ENCODE measurements at places on chromosomes 2 and 18.

DNA sequence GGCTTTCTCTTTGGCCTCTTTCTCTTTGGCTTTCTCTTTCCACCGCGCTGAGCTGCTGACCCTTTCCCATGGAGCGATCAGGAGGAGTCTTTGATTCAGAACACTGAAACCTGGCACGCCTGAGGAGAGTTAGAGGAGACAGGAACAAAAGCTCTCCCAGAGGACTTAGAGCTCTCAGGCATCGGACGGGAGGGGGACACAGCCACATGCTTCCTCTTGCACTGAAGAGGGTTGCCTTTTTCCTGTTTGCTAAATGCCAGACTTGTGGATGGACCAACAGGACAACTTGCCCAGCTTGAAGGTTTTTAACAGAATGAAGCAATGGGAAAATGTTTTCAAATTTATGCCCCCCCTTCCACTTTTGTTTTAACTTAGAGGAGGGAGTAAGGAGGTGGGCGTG, 3.6 kb upstream of the PTPN18 start:
- no peak for DNase-seq

- DNase-seq, result no peak
These were observed 12.8 kb upstream of the HPCAL1 start for GRCh38 chr2:10289891-10290290.

DNA sequence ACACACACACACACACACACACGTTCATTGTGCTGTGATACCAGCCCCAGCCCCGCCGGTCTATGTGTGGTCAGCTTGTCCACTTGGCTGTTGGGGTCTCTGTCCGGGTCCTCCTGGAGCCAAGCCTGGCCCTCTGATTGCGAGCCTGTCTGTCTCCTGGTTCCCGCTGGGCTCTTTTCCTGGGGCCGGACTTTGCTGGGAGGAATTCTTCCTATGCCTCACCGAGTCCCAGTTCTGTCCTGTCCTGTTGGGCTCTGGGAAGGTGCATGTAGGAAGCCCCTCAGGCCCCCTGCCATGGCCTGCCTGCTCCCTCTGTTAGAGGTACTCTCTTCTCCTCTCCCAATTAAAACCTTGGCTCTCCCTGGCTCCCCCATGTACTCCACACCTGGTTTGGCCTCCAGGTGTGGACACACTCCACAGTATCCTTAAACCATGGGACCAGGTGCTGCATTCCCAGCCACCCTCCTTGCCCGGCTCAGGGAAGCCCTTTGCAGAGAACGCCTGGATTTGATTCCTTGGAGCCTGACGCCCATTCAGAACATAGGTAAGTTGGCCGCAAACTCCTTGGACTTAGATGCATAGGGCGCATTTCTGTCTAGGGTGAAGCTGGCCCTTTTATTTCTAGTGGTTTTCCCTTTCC, 42.3 kb downstream of the CABLES1 start:
- no peak for DNase-seq

DNA sequence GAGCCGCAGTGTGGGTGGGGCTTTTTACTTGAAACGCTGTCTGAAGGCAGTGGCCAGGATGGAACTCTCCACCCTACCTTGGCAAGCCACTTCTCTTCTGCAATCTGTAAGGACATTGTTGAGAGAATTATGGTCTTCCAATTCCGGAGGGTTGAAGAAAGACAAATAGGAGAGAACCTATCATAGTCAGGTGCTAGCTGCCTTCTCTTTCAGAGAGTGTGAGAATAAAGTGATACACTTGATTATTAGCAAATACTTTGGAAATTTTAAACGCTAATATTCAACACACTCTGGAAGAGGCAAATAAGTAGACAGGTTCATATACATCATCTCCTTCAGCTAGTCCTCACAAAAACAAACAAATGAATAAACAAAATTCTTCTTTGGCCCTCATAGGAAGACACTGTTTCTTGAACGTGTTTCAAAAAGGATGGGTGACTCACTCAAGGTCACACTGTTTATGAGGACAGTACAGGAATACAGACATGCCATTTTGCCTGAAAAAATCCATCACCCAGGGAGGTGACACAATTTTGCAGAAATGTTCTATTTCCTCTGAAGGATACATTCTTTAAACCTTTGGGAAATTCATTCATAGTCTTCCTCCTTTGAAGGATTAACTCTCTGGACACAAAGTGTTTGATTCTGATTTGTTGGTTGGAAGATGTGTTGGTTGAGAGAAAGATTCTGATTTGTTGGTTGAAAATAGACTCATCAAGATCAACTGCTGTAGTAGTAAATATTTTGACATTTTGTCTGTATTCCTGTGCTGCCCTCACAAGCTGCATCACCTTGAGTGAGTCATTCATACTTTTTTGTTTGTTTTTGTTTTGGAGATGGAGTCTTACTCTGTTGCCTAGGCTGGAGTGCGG, 2.2 kb upstream of the IL1RN start:
- no peak for DNase-seq

GRCh38 chr18:60506682-60507081, 134.1 kb upstream of the MC4R start:
- DNase-seq, result no peak

- DNase-seq, result no peak
These were observed 435.9 kb downstream of the DCDC2C start for GRCh38 chr2:4139316-4139715.

DNA sequence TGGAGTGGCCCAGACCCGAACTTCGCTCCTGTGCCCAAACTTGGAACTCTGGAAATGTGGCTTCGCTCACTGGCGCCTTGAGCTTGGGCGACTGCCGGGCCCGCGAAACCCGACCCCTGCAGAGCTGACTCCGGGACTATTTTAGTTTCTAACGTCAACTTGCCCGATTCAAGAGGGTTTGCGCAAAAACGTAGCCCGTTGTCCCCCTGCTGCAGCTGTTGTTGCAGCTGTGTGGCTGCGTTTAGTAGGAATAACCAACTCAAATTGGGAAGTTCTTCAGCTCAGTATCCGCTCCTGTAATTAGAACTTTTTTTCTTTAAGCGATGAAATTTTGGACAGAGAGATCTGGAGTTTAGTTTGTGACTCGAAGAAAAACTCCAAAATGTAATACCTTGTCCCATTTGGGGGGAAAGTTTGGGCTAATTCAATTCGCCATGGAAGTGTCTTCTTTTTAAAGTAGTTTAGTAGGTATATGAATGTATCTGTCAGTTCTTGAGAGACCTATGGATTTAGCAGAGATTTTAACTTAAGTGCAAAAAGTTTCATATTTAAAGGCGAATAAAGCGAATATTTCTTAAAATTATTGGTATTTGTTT, 559 bp downstream of the MYL12A start:
- no peak for DNase-seq

- no peak for DNase-seq
These were observed 291.5 kb downstream of the PTH2R start for GRCh38 chr2:208698114-208698513.

DNA sequence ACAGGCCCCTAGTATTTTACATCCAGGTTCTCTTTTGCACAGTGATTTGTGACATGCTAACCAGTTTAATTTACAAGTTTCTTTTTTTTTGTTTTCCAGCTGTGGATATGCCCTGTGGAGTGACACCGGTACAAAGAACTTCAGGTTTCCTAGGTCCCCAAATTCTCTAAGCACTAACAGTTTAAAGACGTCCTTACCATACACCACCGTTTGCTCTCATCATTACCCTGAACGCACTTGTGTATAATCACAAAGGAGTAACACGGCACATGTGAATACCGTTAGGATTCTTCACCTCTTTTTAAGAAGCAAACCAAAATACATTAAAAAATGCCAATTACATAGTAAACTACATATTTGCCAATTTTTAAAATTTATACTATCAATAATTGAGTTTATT, 853 bp downstream of the LANCL1 start:
- DNase-seq, result no peak

DNA sequence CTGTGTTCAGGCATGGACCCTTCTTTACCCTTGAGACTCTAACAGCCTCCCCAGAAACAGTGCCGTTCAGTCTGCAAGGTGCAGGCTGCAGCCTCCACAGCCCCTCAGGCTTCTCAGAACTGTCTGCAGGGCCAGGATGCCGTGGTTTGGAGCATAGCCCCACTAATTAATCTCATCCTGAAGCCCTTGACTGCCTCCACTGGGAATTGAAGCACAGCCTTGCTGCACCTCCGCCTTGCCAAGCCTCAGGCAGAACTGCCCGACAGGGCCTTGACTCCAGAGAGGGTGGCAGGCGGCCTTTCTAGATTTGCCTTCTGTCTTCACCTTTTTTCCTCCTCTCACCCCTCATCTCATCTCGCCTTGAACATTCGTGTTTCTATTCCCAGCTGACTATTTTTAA, 119.8 kb downstream of the NRP2 start:
- DNase-seq, result no peak

- DNase-seq, result no peak
These were observed 346.1 kb downstream of the CYP26B1 start for GRCh38 chr2:71801556-71801955.

GRCh38 chr2:118044854-118045253, 31.0 kb upstream of the CCDC93 start:
- DNase-seq, result no peak

GRCh38 chr2:83595926-83596325, 863.2 kb downstream of the SUCLG1 start:
- DNase-seq, result no peak

- DNase-seq, result no peak
These were observed 1.4 kb upstream of the GALNT14 start for GRCh38 chr2:31139671-31140070.

DNA sequence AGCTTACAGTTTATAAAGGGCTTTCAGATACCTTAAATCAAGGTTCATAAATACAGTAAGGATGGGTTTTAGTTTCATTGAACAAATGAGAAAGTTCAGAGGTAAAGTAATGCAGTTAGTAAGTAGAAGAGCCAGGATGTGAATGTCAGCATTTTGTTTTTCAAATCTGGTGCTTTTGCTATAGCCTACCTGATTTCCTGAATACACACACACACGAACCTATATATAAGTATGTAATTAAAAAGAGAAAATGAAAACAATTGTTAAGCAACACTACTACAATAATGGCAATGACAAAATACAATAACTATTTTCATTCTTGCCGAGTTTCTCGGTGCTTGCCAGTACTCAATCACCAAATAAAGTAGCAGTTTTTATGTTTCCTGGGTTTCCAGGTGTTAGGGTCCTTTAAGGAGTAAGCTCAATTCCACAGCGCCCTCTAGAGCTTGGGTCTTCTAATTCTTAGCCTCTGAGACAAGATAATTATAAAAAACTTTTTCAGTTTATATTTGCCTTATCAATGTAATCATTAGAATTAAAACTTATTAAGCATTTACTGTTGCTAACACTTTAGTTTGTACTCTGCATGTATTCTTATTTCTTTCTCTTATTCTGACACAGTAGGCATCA, 512.9 kb upstream of the ACVR2A start:
- peak; percentile 44 for DNase-seq

- no peak for DNase-seq
These were observed 13.0 kb downstream of the YWHAQ start for GRCh38 chr2:9617749-9618148.

DNA sequence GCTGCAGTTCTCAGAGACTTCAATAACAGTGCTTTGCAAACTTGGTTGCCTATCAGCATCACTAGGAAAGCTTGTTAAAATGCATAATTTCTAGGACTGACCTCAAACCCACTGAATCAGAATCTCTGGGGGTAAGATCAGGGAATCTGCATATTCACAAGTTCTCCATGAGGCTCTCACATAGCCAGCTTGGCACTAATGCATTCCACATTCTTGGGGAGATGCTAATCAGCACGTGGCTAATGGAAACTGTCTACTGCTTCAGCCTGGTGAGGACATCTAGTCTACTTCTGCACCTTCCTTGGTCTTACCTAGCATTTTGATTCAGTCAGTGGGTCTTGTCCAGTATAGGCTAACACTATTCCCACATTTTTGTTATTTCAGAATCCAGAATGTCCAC, 56.3 kb downstream of the RBKS start:
- no peak for DNase-seq

DNA sequence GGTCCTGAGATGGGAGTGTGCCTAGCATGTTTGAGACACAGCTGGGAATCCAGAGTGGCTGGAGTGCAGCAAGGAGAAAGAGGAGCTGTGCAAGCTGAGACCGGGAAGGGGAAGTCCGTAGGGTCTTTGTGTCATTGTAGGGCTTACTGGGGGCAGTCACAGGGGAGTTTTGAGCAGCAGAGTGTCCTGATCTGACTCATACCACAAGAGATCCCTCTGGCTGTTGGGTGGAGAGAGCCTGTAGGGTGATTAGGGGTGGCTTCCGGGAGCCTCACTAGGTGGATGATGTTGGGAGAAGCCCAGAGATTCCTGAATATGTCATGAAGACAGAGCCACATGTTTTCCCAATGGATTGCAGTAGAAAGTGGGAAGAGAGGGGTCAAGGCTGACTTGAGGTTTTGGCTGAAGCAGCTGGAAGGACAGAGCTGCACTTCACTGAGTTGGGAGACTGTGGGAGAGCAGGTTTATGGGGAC, 30.9 kb downstream of the FHOD3 start:
- no peak for DNase-seq

DNA sequence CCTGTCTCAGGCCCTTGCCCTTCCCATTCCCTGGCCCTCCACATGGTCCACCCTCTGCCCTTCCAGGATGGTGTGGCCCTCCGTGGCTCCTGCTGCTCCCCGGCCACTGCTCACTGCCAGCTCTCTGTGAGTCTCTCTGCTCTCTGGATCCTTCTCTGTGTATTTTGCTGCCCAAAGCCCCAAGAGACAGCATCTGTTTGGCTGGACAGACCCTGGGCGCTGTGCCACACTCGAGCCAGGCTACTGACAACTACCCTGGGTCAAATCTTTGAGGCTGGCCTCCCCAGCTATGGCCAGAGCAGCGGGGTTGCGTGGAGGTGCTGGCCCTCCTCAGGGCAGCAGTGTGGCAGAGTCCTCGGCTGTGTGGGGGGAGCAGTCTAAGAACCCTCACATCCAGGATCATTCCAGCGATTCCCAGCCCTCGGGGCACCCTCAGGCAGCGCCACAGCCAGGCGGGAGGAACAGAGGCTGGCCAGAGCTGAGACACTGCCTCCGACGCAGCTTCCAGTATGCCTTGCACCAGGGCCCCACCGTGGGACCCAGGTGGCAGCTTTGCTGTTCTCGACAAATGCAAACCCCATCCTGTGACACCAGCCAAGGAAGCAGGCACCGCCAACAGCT, 139.4 kb upstream of the GLI2 start:
- no peak for DNase-seq

GRCh38 chr2:35454966-35455638, 900.5 kb upstream of the CRIM1 start:
- no peak for DNase-seq

GRCh38 chr2:234771176-234771575, 180.6 kb upstream of the SH3BP4 start:
- no peak for DNase-seq

DNA sequence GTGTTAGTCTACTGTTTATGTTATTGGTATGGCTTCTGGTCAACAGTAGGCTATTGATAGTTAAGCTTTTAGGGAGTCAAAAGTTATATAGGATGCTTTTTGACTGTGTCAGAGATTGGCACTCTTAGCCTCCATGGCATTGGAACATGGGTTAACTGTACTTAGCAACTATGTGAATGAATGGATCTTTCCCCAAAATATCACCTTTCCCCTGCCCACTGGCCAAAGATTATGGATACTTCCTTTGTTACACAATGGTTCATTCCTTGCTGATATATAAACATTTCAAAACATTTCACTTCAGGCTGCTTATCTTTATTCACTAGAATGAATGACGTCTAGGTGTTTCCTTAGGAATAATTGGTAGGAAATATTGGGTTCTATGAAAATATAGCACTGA, 62.1 kb upstream of the DOCK10 start:
- no peak for DNase-seq
